Endothelial cell of umbilical vein (primary cell): ENCODE measurements at places on chromosomes 3 and 15.

- no peak for DNase-seq
These were observed 40.8 kb downstream of the TM4SF18 start for GRCh38 chr3:149292666-149293065.

DNA sequence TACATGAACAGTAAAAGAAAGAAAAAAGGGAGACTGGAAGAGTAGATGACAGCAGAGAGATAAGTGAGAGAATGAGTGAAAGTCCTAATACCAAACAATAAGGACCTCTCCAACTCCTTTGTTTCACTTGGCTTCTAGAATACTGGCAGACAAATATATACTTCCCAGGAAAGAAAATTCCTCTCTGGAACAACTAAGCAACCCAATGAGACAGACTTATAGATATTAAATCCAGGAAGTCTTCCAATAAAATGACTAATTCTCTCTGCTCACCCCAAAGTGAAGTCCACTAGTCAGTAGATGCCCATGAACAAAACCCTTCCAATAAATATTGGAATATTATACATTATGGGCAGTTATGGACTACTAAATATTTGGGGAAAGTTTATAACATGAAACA lies 114.2 kb downstream of the NEDD4 start:
- peak; percentile 63 for DNase-seq

- DNase-seq = no peak
These were observed 101.3 kb downstream of the MYH15 start for GRCh38 chr3:108408883-108409799.

- peak; percentile 87 for DNase-seq
These were observed 143.4 kb upstream of the RASGRP1 start for GRCh38 chr15:38707802-38708671.

GRCh38 chr3:45736707-45737106 lies 47.5 kb downstream of the SACM1L start:
- no peak for DNase-seq

GRCh38 chr3:129016356-129016719 lies 15.2 kb downstream of the EFCC1 start:
- DNase-seq = peak; percentile 45

DNA sequence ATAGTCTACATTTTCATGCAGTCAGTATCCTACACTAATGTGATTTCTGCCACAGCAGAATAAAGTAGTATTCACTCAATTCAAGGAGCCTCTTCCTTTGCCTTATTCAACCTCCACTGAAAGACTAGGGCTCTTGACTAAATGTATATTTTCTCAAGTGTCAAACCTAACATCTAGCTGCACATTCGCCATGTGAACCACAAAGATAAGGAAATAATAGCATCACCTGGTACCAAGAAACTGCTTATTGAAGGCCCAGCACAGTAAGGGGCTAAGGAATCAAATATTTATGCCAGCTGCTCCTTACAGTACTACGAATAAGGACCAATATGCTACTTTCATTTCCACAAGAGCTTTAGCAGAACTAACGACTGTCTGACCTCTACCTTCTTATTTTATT lies 1.3 kb downstream of the SRP14 start:
- no peak for DNase-seq

- no peak for DNase-seq
These were observed 875 bp downstream of the GAP43 start for GRCh38 chr3:115624029-115624741.

GRCh38 chr15:101318839-101319238 lies 23.8 kb upstream of the SNRPA1 start:
- no peak for DNase-seq
